ENCODE measurements at places on chromosomes 4 and X.

- no peak for DNase-seq
Measured at GRCh38 chr4:84892950-84893349, 73.5 kb downstream of the WDFY3 start.

DNA sequence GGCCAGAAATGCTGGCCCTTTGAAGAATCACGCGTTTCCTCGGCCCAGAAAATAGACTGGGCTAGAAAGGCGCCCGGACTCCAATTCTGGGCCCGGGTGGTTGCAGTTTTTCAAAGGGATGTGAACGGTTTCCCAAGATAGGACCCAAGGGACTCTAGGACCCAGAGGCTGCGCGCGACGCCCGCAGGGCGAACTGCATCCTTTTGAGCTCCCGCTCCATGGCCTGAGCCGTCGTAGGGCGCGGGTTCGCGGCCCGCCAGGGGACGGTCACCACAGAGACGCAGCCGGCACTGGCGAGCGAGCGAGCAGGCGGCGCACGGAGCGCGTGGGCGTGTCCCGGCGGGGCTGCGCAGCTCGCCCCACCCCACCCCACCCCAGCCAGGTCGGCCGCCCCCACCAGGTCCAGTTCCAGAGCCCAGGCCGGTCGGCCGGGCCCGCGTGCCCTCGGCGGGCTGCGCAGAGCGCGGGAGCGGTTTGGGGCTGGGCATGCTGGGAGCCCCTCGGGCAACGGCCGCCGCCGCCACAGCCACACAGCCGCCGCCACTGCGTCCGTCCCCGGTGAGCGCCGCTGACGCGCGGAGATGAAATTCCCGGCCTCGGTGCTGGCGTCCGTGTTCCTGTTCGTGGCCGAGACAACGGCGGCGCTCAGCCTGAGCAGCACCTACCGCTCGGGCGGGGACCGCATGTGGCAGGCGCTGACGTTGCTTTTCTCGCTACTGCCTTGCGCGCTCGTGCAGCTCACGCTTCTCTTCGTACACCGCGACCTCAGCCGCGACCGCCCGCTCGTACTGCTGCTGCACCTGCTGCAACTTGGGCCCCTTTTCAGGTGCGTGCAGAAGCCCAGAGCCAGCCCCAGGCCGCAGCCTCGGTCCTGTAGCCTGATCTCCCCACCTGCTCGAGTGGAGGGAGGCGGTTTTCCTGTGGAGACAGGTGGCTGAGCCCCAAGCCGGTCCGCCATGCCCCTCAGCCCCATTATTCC, at the start of gene XK:
XK (plus strand) TSS at position 411 of the 979 bp plus-strand sequence; CDS start at position 582, 171 bp downstream.
- DNase-seq: peak; percentile 63

- DNase-seq: no peak
Measured at GRCh38 chr4:113397114-113397701, 347.8 kb downstream of the ANK2 start.

DNA sequence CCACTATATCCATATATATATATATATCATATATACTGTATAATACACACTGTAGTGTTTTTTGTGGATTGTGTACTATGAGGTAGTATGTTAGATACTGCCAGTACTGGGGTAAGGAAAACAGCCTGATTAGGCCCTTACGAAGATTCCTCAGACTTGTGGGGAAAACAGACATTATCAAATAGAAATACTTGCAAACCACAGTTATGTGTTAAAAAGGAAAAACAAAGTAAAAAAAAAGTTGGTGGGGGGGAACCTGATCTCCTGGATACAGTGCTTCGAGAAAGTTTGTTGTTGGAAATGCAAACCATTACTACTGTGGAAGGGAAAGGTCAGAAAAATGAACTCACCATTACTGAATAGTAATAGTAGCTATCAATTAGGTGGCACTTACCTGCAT, 53.0 kb downstream of the PKD2 start:
- DNase-seq: no peak

- DNase-seq: no peak
Measured at GRCh38 chrX:132819711-132820264, 138.6 kb downstream of the HS6ST2 start.

- no peak for DNase-seq
Measured at GRCh38 chrX:151563449-151563848, at the start of gene PASD1. Gene PASD1 (plus strand): TSS chrX:151563675. CDS start chrX:151601554, 37,879 bp downstream.

GRCh38 chr4:88158489-88159228, at the start of gene ABCG2:
Gene ABCG2 (minus strand): TSS chr4:88158639. CDS start chr4:88139995, 18,644 bp downstream.
- DNase-seq: no peak

DNA sequence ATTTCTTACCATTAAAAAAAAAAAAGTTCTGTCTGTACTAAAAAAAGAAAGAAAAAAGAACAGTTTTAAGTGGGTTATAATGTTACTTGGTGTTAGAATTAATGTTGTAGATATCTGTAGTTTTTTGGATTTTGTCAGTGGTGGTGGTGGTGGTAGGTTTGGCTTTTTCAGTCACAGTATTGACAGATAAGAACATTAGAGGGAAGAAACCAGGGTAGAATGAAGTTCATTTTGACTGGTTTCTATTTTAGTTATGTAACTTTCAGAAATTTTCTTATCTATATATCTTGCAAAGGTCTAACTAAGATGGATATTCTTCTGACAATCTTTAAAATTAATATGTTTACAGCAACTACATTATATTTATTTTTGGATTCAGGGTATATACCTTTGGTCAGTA, 105.4 kb downstream of the FBXW7 start:
- DNase-seq: no peak

GRCh38 chr4:99062120-99062519, 26.5 kb downstream of the ADH5 start:
- no peak for DNase-seq

- no peak for DNase-seq
Measured at GRCh38 chr4:37951461-37952352, 8.5 kb upstream of the PTTG2 start.

GRCh38 chr4:81146466-81146865, 68.6 kb downstream of the PRKG2 start:
- DNase-seq: no peak

DNA sequence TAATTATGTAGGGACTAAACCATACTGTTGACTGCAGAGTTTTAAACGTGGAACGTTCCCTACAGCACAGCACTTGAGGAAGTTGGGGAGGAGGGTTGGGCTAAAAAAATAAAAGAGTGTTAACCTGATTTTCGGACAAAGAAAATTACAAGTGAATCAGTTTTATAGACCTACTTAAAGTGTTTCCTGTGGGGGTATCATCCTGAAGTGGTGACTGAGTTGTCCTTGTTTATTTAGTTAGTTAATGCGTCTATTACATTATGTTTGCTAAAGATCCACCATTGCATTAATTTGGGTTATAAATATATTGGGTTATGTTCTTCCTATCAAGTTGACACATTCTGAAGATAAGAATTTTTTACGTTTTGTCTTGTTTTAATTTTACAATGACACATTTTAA, 14.7 kb downstream of the UNC5C start:
- DNase-seq: no peak
